ENCODE measurements at places on chromosomes 3 and 15.

DNA sequence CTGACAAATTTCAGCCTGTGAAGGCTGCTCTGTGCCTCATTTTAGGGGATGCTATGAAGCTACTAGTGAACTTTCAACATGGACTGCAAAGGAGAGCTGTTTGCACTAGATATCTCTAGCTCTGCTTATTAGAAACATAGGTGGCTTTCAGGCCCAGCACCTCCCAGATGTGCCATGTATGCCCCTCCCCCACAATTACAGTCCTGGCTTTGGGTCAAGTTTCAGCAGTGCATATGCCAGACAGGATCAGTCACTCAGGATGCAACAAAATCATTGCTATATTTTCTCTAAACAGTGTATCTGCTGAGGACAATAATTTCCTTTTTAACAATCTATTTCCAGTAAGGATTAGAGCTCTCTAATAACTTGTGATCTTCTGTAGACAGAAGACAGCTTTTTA, 178.8 kb upstream of the STAC start:
- DNase-seq: no peak

- no peak for DNase-seq
These were observed 85.1 kb upstream of the C2CD4B start for GRCh38 chr15:62250186-62250585.

- no peak for DNase-seq
These were observed 11.0 kb upstream of the GPD1L start for GRCh38 chr3:32095431-32095830.

GRCh38 chr15:38036790-38037338, 102.4 kb downstream of the TMCO5A start:
- no peak for DNase-seq

GRCh38 chr15:64191971-64192830, 29.4 kb upstream of the PPIB start:
- DNase-seq: no peak

GRCh38 chr3:39896184-39896583, 86.8 kb downstream of the MYRIP start:
- no peak for DNase-seq

- DNase-seq: no peak
These were observed 576 bp upstream of the RPAP1 start for GRCh38 chr15:41544650-41545015.

GRCh38 chr3:134339913-134340312, 34.3 kb downstream of the AMOTL2 start:
- DNase-seq: no peak

DNA sequence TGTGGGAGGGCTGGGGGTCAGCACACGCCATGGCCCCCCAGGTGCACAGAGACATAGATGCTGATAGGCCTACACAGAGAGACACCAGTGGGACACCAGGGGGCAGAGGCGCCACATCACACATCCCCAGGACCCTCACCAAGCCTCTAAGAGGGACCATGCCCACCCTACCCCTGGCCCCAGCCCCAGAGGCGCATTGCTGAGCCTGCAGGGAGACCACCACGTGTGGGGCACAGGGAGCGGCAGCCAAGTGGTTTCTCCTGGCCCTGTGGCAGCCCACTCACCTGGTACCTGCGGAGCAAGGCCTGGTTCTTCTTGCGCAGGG, 1.2 kb downstream of the CCDC9B start:
- DNase-seq: no peak

DNA sequence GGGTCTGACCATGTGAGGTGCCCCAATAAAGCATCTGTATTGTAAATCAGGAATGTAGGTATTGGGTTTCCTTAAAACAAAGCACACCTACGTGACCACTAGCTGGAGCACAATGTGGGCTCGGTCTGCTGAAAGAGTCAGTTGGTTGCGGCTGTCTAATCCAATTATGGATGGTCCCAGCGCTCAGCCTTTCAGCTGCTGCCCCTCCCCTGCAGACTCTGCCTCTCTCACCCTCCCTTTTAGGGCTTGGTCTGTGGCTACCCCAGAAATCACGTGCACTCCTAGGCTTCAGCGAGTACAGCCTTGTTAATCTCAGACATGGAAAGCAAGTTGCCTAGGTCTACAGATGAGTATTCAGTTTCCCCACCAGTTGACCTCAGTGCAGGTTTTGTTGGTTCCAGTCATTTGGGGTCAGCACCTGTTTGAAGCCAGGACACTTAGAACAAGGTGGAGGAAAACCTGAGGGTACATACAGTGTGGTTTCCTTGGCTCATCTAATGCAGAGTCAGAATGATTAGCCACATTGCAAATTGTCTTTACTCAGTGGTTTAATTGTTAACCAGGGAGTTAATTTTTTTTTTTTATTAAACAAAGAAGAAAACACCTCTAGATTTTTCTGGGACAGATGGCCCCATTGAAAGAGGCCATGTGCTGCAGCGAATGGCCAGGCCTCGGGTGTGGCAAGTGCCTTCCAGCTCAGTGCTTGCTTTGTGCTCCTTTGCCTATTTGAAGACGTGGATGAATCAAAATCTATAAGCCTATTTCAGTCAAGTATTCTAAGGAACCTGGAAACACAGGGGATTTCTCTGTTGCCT, 137.7 kb downstream of the IGF1R start:
- peak; percentile 20 for DNase-seq

- DNase-seq: peak; percentile 51
These were observed 190.5 kb upstream of the CMC1 start for GRCh38 chr3:28050885-28051284.

GRCh38 chr3:82637574-82637973, 876.1 kb upstream of the GBE1 start:
- DNase-seq: no peak

DNA sequence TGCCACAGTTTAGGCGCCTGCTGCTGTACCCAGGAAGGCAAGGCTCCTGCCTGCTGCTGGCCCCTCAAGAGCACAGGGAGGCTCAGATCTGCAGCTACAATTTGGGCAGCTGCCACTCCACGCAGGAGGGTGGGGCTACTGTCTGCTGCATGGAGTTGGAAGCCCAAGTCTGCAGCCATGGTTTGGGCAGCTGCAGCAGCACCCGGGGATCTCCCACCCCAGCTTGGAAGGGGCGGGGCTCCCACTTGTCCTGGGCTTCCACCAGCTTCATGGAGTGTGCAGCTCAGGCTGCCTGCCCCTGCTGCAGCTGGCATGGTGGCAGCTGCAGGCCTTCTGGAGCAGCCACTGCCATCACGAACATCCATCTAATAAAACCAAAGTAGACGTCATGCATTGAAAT, 512.9 kb downstream of the PYDC2 start:
- no peak for DNase-seq

DNA sequence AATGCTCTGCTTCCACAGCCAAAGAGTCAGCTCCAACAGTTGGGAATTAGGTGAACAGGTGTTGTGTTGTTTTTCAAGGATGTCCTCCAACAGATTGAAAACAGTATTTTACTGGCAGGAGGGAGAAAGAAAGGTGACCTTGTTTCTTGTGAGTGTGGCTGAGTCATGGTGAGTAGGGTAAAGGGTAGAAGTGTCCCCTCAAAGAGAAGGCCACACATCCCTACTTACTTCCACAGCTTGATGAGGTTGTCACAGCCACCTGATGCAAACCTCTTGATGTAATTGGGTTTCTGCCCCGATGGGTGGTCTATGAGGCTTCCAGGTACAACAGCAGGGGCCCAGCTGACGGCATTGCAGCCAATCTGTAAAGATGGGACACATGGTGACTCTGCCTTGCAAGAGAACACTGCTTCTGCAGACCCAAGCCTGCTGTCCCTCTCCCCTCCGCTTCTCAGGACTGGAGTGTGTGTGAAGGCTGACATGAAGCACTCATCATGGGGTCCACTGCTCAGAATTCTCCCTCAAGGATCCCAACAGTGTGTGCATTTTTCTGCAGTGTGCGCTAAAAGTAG, 12.7 kb upstream of the GHRL start:
- no peak for DNase-seq

GRCh38 chr15:39976291-39977274, 42.7 kb downstream of the EIF2AK4 start:
- DNase-seq: no peak

DNA sequence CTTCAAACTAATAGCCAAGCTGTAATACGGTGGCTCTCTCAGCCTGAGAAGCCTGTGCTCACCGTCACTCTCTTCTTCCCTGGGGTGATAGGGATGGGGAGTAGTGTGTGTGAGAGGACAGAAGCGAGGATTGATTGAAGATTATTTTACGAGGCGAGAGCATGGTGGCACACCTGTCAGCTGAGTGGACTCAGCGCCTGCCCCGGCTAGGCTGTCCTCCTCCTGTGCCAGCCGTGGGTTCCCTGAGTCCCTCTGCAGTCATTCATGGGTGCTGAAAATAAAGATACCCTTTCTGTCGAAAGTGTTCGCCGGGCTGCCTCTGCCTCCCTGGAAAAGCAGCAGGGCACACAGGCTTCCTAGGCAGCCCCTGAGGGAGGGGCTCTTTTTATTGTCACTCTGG, 124.1 kb downstream of the PGPEP1L start:
- no peak for DNase-seq

DNA sequence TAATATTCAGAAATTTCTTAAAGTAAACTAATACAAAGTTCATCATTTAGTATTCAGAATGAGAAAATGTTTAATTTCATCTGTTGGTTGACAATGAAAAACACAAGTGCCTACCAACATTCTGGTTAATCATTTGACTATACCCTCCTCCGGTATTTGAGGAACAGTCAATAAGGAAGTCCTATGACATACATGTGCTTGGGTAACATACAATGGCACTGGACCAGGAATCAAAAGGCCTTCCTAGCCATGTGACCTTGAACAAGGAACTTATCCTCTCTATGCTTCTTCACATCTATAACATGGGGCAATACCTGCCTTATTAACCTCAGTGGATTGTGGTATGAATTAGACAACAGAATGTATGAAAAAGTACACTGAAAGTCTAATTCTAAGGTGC, 65.8 kb downstream of the ZNF280D start:
- DNase-seq: no peak

GRCh38 chr3:171812811-171813210, 2.5 kb upstream of the PLD1 start:
- no peak for DNase-seq

- DNase-seq: no peak
These were observed 423.6 kb upstream of the TPM1 start for GRCh38 chr15:62618846-62619504.

GRCh38 chr3:161273589-161274218, 52.6 kb downstream of the NMD3 start:
- DNase-seq: peak; percentile 18

DNA sequence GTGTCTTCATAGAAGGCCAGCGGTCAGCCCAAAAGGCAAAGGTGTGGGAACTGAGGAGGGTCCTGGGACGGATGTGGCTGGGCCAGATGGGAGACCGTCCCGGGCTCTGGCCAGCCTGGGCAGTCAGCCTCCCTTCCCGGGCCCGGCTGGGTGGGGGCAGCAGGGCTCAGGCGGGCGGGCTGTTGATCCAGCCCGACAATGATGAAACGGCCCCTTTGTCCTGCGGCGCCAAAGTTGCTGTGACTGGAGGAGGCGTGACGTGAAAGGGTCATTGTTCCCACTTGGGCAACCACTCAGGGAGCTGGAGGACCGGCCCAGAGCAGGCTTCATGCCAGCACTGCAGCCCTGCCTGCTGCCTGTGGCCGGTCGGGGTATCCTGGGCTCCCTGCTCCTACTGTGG, 16.5 kb downstream of the DUSP7 start:
- no peak for DNase-seq

- DNase-seq: no peak
These were observed 1.5 kb downstream of the CAND2 start for GRCh38 chr3:12797892-12798558.

DNA sequence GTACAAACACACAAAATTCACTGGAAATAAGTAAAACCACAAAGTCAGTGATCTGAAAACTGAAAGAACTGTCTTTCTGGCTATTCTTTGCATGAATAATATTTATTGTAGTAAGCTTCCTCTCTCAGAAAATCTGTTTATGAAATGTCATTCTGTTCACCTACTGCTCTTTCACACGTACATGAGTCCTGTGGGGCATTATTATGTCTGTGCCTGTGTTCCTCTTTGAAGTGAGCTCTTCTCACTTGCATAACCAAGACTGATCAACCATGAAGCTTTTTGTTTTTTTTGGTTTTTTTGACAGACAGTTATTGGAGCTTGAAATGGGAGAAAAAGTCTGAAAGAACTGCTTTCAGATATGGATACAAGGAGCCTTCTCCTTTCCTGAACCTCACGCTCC, 195.8 kb downstream of the PLCH1 start:
- DNase-seq: no peak

GRCh38 chr3:48565591-48566400, 2.2 kb upstream of the UCN2 start:
- DNase-seq: peak; percentile 32

DNA sequence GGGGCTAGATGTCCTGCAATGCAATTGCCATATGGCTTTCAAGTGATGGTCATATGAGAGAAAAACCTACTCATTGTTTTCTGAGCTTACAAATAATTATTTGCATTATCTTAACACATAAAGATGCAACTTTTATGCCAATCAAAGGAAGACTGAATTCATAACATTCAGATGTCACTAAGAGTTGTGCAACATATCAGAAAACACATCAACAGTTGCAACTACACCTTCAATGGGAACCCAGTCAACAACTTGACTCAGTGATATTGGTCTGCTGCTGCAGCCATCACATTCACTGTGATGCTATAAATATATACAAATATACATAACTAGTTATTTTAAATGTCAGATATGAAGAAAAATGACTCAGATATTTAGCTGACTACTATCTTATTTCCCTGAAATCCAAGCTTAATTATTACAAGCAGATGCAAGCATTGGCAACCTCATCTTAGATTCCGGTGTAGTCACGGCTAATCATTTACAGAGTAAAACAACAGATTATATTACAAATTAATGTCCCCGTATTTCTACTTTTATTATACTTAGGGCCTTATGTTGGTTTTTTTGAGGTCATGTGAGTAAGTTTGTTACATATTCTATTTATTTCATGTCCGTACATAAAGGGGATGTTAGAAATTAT, 23.7 kb downstream of the CNTN3 start:
- DNase-seq: no peak

DNA sequence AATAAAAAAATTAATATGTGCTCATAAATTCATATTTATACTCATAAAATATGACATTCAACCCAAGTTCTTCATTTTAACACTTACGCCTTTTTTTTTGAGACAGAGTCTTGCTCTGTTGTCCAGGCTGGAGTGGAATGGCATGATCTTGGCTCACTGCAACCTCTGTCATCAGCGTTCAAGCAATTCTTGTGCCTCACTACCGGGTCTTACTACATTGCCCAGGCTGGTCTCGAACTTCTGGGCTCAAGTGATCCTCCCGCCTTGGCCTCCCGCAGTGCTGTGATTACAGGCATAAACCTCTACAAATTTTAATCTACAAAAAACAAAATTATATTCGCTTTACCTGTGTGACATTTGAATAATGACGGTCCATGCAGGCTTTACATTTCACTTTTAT, 74.1 kb upstream of the SNRPN start:
- no peak for DNase-seq

- no peak for DNase-seq
These were observed 408.1 kb downstream of the WDR72 start for GRCh38 chr15:53351373-53351772.
